ENCODE measurements at places on chromosomes 3 and 15.

DNA sequence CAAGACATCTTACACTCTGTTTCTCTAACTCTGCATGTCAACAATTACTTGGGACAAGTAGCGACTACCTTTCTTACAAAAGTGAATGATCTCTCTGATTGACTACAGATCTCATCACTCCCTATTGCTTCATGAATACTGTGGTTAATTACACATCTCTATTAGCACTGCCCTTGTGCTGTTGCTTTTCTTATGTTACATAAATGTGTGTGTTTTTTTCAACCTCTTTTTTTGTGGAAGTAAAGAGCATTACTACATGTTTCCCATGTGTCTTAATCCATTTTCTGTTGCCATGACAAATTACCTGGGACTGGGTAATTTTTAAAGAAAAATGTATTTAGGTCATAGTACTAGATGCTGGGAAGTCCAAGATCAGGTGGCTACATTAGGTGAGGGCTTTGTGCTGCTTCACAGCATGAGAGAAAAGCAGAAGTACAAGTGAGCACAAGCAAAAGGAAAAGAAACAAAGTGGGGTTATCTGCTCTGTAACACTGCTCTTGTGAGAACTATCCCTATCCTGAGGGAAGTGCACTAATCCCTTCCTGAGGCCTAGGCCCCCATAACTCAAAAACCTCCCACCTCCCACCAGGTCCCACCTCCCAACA, 298.2 kb upstream of the SATB1 start:
- DNase-seq = no peak

- DNase-seq = no peak
Measured at GRCh38 chr15:23548071-23548470, 17.4 kb upstream of the MKRN3 start.

DNA sequence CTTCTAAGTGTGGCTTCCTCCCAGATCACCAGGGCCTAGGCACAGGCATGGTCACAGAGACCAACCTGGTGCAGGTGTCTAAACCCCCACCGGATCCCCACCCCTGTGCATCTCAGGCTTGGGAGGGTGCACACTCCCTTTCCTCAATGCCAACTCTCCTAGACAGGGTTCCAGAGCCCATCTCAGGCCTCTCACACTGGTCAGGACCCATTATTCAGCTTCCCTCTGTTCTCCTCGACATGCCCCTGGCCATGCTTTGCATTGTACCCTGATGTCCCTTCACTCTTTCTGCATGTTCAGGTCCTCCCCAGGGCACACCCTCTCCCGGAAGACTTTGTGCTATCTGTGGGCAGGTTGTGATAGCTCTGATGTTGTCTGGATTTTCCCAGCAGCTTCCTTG, 23.5 kb downstream of the FGD5 start:
- DNase-seq = no peak

GRCh38 chr15:70494852-70495571, 268.3 kb downstream of the UACA start:
- peak; percentile 54 for DNase-seq

DNA sequence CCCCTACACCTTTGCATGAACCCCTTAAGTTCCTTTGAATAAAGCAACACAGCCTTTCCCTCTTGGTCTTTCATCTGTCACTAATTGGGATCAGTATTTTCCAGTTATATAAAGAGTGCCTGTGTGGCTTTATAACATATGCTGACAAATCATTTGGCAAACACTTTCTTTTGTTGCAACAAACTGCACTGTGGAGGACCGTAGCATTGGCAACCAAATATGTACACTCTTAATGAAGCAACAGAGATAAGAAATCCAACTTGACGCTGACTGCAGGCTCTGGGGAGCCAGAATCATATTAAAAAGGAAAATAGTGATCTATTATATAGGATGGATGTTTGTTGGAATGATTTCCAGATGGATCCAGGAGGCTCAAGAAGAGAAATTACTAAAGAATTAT, 120.1 kb upstream of the PRICKLE2 start:
- DNase-seq = no peak

- DNase-seq = no peak
Measured at GRCh38 chr3:27093771-27094170, 275.4 kb downstream of the NEK10 start.

DNA sequence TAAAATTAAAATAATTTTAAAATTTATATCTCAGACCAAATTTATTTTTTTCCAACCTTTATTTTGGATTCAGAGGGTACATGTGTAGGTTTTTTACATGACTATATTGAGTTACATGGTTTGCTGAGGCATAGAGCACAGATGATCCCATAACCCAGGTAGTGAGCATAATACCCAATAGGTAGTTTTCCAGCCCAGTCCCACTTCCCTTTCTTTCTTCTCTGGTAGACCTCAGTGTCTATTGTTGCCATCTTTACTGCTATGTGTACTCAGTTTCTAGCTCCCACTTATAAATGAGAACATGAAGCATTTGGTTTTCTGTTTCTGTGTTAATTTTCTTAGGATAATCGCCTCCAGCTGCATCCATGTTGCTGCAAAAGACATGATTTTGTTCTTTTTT, 338.1 kb downstream of the EFHB start:
- DNase-seq = no peak

DNA sequence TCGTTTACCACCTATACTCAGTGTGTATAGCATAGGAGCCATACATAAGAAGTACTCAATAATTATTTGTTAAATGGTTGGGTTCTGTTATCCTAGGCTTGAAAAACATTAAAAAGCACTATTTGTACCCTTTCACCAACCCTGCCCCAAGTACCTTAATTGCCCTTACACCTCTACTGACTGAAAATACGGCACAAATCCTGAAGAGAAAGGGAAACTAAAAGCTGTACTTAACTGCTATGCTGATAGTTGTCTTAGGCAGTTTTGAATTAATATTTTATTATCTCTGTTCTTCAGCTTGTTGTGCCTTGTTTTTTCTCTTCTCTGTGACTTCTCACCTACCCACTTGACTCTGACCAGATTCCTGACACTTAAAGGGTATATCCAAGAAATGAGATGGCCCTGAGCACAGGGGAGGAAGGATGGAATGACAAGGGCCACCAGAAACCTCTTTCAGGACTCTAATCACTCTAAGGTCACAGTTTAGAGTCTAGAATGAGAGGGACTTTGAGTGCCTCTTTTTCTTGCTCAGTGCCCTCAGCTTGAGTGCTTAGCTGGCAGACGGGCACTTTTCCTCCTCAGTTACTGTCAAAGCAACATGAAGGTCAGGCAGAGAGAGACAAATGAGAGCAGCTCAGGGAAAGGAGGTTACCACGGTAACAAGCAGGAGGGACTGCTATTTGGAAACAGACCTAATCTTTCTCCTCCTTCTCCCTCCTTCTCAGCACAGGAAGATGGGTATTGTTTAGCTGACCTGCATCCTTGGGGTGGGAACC, 136.5 kb downstream of the ZNF609 start:
- DNase-seq = peak; percentile 72

DNA sequence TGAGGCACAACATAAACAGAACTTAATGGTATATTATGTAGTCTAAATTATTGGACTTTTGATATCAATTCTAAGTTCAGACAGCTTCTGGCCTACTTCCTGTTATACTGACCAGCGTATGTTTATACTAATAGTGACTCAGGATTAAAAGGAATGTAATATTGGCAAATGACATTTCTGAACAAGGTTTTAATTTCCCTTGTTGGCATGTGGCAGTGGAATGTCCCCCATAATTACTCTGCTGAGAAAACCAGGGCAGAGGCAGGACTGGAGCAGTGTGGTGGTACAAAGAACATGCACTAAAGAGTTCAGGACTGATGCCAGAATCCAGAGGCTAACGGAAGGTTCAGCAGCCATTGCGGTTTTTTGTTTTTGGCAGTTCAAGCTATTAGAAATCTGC, 184.0 kb downstream of the KCNAB1 start:
- DNase-seq = no peak

All from iPS-NIHi11 (cell line).